ENCODE measurements at places on chromosomes 5 and 9. TPM values are rescaled to one million over a fixed set of nuclear protein-coding genes. Genes with fewer than 3 reads are reported as not detected.

Gene LRRTM2
- total RNA-seq: 0.10 TPM

Gene DDX31
- 10.3 TPM for total RNA-seq

Gene SPARC
- 110 TPM for total RNA-seq

Gene RNF183
- total RNA-seq: not detected

Gene NR2F1
- 0.42 TPM for total RNA-seq

Gene PCDHGA9
- 0.42 TPM for total RNA-seq

Gene LECT2
- not detected for total RNA-seq
